NCI-H526 (cell line): ENCODE measurements at places on chromosomes 2 and 18.

- DNase-seq = no peak
Measured at GRCh38 chr2:54012538-54013141, 41.8 kb upstream of the PSME4 start.

DNA sequence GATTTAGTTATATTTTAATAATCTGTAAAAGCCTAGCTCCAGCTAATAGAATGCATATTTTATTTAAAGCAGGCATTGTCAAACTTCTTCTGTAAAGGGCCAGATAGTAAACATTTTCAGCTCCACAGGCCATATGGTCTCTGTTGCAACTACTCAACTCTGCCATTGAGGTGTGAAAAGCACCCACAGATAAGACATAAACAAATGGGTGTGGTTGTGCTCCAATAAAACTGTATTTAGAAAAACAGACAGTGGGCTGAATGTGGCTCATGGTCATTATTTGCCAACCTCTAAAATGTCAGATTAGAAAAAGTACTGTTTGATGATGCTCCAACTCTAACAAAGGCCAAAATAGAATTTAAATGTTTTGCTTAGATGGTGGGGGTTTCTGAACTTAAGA, 519.9 kb downstream of the RNF144A start:
- no peak for DNase-seq

DNA sequence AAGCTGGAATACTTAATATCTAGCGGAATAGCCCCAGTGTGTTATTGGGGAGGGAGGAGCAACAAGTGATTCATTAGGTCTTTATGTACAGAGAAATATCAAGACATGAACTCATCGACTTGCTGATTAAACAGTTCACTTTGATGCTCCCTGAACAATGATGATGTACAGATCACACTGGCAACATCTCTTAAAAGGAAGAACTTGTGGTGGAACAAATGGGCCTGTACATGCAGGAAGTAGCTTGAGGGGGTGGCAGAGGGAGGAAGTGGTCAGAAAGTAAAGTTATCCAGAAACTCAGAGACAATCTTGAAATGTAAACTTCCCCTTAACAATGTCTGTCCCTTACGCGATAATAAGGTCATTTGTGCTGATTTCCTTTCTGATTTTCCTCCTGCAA, 90.5 kb downstream of the NXPH2 start:
- no peak for DNase-seq

GRCh38 chr2:134109725-134110124, 144.1 kb upstream of the MGAT5 start:
- no peak for DNase-seq
